ENCODE measurements at places on chromosomes 6 and 20. TPM values are rescaled to one million over a fixed set of nuclear protein-coding genes. Genes with fewer than 3 reads are reported as not detected.

GRCh38 chr20:15139522-15139921, 802.1 kb upstream of the FLRT3 start:
- no peak for DNase-seq

DNA sequence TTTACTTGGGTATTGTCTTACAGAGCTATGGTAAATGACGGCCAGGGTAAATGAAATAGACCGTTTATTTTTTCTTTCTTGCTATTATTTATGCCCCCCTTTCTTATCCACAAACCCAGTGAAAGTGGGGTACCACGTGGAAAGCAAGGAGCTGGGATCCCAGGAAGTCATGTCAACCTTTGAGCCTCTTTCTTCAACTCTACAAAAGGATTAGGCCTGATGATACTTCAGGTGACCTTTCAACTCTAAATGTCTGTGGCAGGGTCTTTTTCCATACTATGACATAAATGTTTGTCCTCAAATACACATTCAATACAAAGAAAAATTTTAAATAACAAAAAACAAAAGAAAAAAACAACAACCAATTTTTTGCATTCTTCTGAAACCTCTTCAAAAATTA, 291.4 kb downstream of the ADGB start:
- no peak for DNase-seq

The ATF6B gene
- total RNA-seq, result 91.2 TPM

- DNase-seq, result no peak
These were observed 27.7 kb downstream of the DSE start for GRCh38 chr6:116398316-116399010.

GRCh38 chr20:38730989-38731737, 6.9 kb downstream of the SLC32A1 start:
- peak; percentile 62 for DNase-seq

GRCh38 chr6:43658161-43658560, 13.3 kb downstream of the RSPH9 start:
- DNase-seq, result no peak

The CGA gene
- total RNA-seq, result 0.59 TPM

The SALL4 gene
- total RNA-seq, result 2.3 TPM

- no peak for DNase-seq
These were observed 729.0 kb downstream of the RFPL4B start for GRCh38 chr6:113076116-113076515.

The RBPJL gene
- not detected for total RNA-seq

DNA sequence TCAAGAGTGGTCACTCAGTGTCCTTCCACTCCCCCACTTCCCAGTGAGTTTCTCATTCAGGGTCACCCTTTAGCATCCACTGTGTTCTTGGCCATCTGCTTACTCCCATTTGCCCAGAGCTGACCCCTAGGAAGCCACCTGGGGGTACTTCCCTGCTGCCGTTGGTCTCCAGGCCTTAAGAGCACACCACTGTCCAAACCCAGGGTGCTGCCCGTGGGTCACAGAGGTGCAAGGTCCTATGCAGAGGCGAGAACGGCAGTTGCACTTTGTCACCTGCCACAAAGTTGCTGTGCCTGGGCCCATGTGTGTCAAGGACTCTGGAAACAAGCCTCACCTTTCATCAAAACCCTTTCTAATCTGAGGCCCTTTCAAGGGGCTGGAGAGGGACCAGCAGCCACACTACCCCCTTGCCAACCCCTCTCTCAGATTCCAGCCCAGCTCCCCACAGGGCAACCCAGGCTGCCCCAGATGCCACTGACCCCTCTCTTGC, 191.1 kb downstream of the ZMYND8 start:
- DNase-seq, result no peak

DNA sequence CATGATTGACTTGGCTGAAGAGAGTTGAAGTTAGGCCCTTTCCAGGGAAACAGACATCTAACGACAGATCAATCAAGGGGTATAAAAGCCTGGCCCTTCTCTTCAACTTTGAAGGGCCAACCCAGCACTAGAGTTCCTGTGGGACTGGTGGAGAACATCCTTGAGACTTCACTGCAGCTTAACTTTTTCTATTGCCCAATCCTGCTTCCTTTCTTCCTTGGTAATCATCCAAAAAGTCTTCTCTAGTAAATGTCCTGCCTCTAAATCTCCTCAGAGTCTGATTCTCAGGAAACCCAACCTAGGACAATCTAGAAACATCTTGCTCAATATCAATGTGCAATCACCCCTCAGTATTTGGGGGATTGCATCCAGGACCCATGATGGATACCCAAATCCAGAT, 1.9 kb downstream of the MKKS start:
- DNase-seq, result no peak

- DNase-seq, result peak; percentile 14
These were observed 15.7 kb downstream of the BMP7 start for GRCh38 chr20:57250607-57251343.

DNA sequence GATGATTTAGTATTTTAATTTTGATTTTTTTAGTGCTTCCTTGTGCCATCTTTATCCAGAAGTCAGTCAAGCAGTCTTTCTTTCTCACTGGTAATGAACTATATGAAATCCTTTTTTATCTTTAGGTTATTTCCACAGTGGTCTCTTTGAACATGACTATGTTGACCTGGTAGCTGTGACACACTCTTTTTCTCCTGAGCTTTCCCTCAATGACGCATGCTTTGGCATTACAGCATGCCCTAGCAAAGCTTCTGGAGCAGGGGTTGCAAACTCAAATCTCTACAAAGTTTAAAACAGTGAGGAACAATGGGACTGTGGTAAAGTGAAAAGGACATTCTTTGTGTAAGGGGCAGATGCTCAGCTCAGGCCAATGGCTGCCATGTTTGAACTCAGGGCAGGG, 4.5 kb upstream of the PLAGL1 start:
- DNase-seq, result no peak

- DNase-seq, result no peak
These were observed 7.1 kb downstream of the CCND3 start for GRCh38 chr6:41934278-41935192.

The WFDC9 gene
- not detected for total RNA-seq

- no peak for DNase-seq
These were observed 75.8 kb downstream of the BCKDHB start for GRCh38 chr6:80182308-80182707.

- no peak for DNase-seq
These were observed 418.3 kb upstream of the POU3F2 start for GRCh38 chr6:98416027-98416426.

The NFS1 gene
- 39.8 TPM for total RNA-seq

The ZNF831 gene
- total RNA-seq, result 3.0 TPM

The SLC22A1 gene
- total RNA-seq, result 1.2 TPM

DNA sequence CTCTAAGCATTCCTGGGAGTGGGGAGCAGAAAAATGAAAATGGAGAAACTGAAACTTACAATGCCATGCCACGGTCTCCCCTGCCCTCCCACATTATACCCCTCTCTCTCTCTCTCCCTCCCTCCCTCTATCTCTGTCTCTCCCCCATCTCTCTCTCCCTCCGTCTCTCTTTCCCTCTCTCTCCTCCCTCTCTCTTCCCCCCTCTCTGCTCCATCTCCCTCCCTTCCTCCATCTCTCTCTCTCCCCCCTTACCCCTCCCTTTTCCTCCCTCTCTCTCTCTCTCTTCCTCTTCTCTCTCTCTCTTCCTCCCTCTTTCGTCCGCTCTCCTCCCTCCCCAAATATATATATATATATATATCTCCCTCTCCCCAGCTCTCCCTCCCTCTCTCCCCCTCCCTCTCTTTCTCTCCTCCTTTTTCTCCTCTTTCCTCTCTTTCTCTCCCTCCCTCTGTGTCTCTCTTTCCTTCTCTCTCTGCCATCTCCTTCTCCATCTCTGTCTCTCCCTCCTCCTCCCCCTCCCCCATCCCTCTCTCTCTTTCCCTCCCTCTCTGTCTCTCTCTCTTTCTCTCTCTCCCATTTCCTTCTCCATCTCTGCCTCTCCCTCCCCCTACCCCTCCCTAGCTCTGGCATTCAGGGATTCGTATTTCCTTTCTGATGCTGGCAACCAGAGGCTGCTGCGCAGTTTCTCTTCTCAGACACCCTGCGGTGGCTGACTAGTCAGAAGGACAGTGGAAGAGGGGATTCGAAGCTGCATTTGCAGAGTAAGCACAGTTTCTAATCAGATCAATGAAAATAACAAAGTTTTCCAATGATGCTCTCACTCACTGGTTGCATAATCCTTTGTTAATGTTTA, 13.9 kb upstream of the VAPB start:
- no peak for DNase-seq

The KIF25 gene
- not detected for total RNA-seq

The CAP2 gene
- not detected for total RNA-seq

DNA sequence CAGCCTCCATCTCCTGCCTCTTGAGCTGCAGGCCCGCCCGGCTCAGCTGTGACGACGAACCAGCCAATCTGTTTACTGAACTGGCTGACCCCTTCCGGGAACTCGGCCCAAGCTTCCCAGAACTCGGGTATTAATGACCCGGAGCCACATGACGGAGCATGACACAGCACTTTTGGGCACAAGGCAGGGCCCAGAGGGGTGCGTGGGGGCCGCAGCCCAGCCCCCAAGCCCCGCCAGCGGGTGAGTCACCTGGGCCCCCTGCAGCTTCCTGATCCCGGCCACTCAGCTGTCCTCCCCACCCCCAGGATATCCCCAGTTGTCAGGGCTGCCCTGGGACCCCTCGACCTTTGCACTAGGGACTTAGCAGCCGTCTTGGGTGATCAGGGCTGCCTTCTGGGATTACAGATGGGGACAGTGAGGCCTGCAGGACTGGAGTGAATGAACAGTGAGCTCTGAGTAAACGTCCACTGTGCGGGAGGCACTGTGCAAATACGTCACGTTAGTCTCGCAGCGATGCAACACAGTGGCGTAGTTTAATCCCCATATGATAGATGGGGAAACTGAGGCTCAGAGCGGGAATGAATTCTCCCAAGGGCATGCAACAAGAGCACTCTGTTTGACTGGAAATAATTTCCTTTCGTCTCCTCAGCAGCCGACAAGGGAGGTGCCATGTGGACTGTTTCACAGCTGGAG, 102.1 kb downstream of the CEBPB start:
- DNase-seq, result no peak

GRCh38 chr20:34626992-34627391, 49.9 kb downstream of the PIGU start:
- no peak for DNase-seq

DNA sequence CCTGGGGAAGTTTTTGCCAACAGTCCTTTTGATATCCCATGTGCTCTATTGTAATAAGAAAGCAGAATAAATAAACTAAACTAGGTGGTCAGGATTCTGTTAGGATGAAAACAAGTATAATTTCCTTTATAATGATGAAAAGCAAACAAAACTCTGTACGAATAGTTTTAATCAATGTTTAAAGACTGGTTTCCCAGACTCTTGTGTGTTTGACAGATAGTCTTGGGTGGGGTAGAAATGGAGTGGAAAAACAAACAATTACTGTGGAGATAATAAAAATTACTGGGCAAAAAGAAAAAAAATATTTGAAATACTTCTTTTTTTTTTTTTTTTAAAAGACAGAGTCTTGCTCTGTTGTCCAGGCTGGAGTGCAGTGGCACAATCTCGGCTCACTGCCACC, 152.1 kb upstream of the FLRT3 start:
- no peak for DNase-seq

DNA sequence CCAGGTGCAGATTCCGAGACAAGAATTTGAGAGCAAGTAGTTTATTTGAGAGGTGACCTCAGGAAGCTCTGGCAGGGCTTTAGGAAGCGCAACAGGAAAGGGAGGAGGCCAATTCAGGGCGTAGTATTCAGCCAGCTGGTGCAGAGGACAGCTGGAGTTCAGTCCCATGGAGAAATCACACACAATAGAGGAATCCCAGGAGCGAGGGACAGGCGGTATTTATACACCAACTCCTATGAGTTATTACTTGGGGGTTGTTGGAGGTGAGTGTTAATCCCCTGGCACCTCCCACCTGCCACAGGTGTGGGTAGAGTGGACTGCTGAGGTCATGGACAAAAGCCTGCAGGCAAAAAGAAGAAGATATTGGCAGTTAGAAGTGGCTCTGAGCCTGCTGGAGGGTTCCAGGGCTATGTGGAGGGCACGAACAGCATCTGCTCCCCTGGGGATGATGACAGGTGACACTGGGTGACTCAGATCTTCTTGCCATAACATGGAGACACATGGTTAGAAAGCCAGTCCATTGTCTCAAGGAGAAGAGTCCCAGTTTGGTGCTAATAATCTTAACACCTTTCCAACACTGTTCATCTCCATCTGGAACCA, 13.9 kb upstream of the SULF2 start:
- no peak for DNase-seq

DNA sequence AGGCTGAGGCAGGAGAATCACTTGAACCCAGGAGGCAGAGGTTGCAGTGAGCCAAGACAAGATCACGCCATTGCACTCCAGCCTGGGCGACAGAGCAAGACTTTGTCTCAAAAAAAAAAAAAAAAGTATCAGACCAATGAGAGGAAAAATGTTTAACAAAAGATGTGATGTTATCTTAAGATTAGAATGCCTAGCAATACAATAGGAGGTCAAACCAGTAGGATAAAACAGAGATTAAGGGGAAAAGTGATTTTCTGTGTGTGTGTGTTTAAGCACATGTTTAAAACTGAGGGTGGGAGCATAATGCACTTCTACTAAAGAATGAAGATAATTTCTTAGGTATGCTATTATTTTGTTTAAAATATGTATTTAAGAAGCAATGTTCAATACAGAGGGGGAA, 17.9 kb downstream of the COL19A1 start:
- no peak for DNase-seq

GRCh38 chr6:52324189-52324588, 37.8 kb upstream of the PAQR8 start:
- no peak for DNase-seq

- no peak for DNase-seq
These were observed 10.1 kb upstream of the SSR1 start for GRCh38 chr6:7323074-7323473.

The CALHM4 gene
- total RNA-seq, result not detected

DNA sequence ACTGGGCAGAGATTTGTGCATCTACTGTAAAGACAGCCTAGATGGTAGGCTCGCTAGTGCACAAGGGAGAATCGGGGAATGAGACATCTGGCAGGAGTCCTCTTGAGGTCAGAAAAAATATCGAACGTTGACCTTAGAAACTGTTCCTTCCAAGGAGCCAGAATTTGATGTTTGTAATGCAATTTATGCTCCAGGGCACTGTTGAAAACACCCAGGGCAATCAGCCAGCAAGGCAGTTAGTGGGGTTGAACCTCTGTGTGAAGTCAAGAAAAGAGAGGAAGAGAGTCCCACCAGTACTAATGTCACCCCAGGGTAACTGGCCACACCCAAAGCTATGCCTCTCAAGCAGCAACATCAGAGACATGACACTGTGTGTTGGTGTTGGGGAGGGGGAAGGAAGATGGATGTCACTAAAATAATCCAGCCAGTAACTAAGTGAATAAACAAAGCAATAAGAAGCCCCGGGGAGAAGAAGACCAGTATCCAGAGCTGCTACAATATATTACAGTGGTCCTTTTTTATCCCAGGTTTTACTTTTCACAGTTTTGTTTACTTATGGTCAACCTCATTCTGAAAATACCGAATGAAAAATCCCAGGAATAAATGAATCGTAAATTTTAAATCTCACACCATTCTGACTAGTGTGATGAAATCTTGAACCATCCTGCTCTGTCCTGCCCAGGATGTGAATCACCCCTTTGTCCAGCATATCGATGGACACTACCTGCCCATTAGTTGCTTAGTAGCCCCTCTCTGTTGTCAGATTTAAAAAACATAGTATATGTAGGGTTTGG, 32.9 kb upstream of the PDE10A start:
- DNase-seq, result no peak

The RING1 gene
- 46.1 TPM for total RNA-seq

GRCh38 chr20:31966991-31967655, 828 bp upstream of the XKR7 start:
- DNase-seq, result no peak

- DNase-seq, result no peak
These were observed 35.5 kb upstream of the ME1 start for GRCh38 chr6:83466328-83466727.

The KCNK16 gene
- total RNA-seq, result not detected
